ENCODE measurements at places on chromosomes 6 and 20.

GRCh38 chr6:51928320-51928719 lies 159.1 kb downstream of the PKHD1 start:
- no peak for DNase-seq

- DNase-seq, result peak; percentile 94
Observed at GRCh38 chr20:45833030-45833882, at the start of gene SNX21. SNX21 (plus strand) TSS chr20:45833799; CDS start chr20:45833920, 121 bp downstream.

GRCh38 chr6:17197607-17198006 lies 83.6 kb upstream of the RBM24 start:
- no peak for DNase-seq

GRCh38 chr6:161166176-161166575 lies 107.7 kb downstream of the AGPAT4 start:
- DNase-seq, result no peak
